CD4-positive, alpha-beta T cell treated with Interleukin-15 for 4 hours (primary cell): ENCODE measurements at places on chromosomes 12 and 14.

DNA sequence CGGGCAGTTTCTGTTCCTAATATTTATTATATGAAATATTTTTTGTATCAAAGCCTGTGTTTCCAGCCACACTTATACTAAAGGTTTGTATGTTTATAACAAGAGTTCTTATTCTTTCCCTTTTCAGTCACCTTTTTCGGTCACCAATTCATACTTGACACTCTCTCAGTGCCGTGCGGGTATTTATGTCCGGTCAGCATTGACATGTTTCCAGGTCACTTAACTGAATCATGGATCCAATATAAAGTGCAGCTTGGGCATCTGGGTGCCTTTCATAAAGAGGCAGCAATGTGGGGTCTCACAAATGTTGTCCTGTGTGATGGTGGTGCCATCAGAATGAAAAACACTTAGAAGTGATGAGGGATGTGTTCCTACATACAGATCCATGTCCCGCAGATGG is 141.3 kb downstream of the ERC1 start:
- no peak for DNase-seq

DNA sequence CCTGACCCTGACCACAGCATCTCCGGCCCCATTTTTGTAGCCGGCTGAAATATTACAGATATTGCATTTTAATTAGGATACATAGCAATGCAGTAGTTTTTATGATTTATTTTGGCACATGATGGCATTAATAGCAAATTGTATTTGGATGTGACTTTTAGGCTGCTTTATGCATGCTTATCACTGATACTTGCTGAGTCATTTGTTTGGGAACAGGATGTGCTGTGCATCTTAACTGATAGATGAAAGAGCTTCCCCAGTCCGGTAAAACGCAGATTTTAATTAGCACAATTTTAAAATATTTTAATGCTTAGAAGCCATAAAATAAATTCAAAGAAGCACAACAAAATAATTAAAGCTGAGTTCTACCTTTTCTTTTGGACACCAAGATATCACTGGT is 90.7 kb downstream of the OTOGL start:
- no peak for DNase-seq

DNA sequence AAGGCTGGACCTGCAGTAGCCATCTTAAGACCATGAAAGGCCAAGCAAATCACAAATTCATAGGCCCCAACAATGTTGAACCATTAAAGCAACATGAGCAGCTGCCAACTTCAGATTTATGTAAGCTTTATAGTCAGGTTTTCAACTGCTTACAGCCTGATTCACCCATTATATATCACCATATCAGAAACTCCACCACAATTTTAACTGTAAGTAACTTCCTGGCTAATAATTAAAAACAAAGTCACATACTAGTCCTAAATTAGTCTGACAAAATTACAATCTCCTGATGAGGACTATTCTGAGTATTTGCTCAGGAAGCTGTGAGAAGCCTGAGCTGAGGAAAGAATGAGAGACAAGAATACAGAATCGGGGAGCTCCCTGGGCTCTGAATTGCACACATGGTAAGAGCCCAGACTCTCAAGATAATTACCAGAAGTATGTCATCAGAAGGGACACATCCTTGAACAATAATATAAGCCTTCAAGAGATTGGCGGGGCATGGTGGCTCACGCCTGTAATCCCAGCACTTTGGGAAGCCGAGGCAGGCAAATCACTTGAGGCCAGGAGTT is 55.1 kb downstream of the NUMB start:
- no peak for DNase-seq

GRCh38 chr12:52687497-52688385 is 7.5 kb upstream of the KRT1 start:
- no peak for DNase-seq

- no peak for DNase-seq
Observed at GRCh38 chr12:69497308-69498026, 27.3 kb downstream of the FRS2 start.

DNA sequence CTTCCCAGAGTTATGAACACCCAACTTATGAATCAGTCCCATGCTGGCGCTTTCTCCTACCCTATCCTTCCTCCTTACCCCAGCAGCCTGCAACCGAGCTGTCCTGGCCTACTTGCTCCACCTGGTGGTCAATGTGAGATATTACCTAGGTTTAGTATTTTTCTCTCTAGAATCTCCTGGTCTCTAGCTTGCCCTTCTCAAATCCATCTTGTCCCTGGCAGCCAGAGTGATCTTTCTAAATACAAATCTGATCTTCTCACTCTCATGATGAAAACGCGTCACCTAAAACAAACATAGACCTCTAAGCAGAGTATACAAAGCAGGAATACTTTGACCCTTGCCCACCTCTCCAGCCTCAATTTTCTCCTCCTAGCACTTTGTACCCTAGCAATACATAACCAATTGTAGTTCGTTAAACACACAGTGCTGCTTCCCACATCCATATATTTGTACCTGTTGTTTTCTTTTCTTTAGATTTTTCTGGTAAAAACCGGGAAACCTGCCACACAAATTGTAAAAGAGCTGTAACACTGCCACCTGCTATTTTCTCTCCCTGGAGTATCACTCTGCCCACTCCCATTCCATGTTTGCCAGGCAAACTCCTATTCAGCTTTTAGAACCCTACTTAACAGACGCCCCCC is 20.0 kb upstream of the TCP11L2 start:
- DNase-seq: peak; percentile 55

GRCh38 chr12:12469386-12469785 is 93.3 kb downstream of the DUSP16 start:
- DNase-seq: no peak

- no peak for DNase-seq
Observed at GRCh38 chr14:97368049-97368448, 570.9 kb downstream of the VRK1 start.

- peak; percentile 73 for DNase-seq
Observed at GRCh38 chr12:54207539-54208294, 18.9 kb upstream of the SMUG1 start.

GRCh38 chr12:128857133-128857763 is 4.0 kb downstream of the GLT1D1 start:
- DNase-seq: no peak

DNA sequence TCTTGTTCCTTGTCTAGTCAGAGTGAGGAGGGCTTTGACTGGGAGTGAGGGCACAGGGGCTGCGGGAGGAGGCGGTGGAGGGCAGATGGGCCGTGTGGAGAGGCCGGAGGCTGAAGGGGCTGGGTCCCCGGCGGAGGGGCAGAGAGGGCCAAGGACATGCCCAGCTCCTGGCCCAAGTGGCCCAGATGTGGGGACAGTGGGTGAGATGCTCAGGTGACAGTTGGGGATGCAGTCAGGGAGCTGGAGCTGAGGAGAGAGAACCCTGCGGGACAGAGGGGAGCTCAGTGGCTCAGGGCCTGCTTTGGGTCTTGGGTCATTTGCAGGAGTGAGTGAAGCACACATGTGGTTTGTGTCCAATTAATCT is 26.5 kb upstream of the PLD4 start:
- DNase-seq: no peak

- no peak for DNase-seq
Observed at GRCh38 chr14:27890259-27890658, 876.3 kb upstream of the FOXG1 start.

DNA sequence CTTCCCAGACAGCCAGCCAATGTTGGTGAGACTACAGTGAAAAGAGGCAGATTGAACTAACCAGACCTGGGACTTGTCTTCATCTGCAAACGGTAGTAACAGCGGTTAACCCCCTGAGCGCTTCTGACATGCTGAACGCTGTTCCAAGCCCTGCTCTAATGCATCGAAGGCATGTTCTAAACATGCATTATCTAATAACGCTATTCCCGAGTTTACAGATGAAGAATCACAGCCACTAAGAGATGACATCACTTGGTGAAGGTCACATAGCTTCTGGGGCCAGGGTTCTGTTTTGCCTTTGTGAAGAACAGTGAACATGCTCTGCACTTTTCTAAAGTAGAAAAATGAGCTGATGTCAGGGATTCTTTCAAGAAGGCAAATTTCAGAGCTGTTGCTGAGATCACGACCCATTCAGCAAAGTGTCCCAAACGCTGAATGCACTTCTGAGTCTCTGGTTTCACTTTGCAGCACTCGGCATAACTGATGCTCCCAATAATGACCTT is 56.0 kb downstream of the FOS start:
- no peak for DNase-seq
